Activated CD8-positive, alpha-beta memory T cell treated with anti-CD3 and anti-CD28 coated beads, Interleukin-2, amount 10 ng/mL, durations not matched to agents 7 days and 5 days (primary cell): ENCODE measurements at places on chromosomes 11 and 22. TPM values are rescaled to one million over a fixed set of nuclear protein-coding genes. Genes with fewer than 3 reads are reported as not detected.

GRCh38 chr11:102712137-102712536 lies 6.6 kb upstream of the MMP27 start:
- DNase-seq, result no peak

PVALB gene
- total RNA-seq, result not detected

DNA sequence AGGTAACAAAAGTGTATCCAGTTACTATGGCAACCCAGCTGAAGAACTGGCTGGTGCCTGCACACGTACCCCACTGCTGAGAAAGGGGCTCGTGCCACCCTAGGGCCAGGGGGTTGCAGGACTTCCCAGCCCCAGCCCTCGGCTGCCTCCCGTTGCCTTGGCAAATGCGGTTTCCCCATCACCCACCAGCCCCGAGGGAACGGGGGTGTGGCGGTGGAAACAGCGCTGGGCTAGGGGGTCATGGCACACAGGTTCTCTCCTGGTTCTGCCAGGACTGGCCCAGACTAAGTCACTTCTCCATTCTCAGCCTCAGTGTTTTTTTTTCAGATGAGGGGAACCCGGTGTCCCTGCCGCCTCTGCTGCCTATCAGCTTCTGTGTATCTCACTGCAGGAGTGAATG lies 27.9 kb downstream of the PHF21B start:
- no peak for DNase-seq

SYCE3 gene
- 0.76 TPM for total RNA-seq

DNA sequence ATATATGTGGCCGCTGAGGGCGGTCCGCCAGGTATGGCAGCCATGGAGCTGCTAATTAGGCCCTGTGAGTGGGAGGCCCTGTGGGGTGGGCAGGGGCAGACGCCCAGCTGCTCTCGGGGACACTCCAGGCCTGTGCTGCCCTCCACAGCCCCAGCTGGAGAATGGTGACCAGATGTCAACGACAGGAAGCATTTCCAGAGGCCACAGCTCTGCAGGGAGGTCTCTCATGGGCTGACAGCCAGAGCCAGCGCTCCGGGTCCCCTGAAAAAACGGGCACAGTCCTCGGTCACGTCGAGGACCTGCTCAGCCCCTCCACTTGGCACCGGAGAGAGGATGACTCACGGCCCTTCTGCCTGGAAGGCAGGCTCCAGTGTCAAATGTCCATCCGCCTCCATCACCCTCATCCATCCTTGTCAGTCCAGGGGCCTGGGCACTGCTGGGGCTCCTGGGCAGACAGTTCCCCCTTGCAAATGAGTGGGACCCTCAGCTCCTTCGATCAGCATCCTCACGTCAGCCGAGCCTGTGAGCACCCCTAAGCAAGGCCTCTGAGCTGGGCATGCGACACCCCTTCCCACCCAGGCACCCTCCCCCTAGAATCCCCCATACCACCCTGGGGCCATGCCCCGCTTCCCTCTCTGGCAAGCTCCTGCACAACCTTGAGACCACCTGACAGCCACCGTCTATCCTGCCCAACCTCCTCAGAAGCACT lies 1.9 kb downstream of the BID start:
- DNase-seq, result no peak

- DNase-seq, result no peak
Observed at GRCh38 chr22:21095773-21096107, 50.0 kb downstream of the LRRC74B start.

GRCh38 chr11:61837411-61838005 lies 9.4 kb downstream of the FADS2 start:
- no peak for DNase-seq

PGR gene
- total RNA-seq, result not detected

GRCh38 chr11:120883404-120884080 lies 140.4 kb upstream of the TBCEL start:
- DNase-seq, result no peak

SLC16A8 gene
- not detected for total RNA-seq

DNA sequence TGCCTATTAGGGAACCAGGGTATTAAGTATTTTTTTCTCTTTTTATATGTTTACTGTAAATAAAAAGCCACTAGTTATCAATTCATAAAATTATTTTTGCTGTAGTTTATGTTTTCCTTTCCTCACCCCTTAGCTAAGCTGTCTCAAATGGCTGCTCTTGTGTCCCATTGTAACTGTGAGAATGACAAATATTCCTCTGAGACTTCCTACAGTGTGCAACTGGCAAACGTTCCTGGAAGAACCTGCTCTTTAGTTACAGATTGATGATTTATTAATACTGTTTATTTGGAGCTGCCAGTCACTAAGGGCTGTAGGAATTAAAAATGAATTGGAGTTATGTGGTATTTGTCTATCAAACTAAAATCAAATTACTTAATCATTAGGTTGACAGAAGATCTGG lies 675.4 kb upstream of the ARHGAP42 start:
- no peak for DNase-seq

DNA sequence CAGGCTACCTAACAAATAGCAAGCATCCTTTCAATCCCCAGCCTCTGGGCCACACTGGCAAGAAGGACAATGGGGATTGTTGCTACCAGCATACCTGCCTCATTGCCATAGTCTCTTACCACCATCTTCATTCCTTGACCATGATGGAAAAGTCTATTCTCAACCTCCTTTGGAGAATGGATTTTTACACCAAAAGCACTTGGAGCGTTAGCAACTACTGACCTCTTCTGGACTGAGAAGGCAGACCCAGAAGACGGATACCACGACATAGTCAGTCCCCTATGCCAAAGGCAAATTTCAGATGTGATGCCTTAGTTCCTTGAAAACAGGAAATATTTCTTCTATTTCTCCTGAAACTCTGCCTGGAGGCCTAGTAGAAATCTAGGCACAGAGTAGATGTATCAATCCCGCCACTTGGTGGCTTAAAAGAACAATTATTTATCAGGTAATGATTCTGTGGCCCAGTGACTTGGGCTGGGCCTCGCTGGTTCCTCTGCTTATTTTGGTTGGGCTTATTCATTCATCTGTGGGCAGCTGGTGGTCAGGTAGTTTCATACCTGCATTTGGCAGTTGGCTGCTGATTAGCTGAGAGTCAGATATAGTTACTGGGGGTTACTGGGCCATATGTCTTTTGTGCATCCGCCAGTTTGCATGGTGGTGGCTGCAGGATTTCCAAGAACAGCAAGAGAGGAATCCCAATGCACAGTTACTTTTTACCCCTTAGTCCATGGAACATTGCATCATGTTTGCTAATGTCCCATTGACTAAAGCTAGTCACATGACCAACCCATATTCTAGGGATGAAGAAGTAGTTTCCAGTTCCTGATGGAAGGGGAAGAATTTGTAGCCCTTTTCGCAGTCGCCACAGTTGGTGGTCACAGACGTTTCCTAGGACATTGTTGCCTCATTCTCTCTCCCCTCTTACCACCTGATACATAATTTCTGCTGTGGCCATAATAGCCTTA lies 75.2 kb downstream of the DHCR7 start:
- DNase-seq, result no peak

- no peak for DNase-seq
Observed at GRCh38 chr11:36271794-36272407, 17.3 kb downstream of the COMMD9 start.

DNA sequence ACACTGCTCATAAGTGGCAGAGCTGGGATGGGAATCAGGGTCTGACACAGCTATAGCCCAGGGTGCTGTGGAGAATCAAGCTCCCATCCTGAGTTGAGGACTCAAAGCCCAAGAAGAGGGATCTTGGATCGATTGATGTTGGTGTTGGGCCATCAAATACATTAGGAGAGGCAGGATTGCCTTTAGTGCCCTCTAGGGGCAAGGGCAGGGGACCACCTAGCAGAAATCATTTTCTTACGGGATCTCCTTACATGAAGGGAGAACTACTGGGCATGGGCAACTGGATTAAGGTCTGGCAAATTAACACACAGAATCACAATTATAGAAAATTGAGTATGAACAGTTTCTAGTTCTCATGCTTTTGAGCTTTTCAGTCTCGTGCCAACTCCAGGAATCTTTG lies 24.9 kb upstream of the EMSY start:
- no peak for DNase-seq

GRCh38 chr22:36065462-36065774 lies 36.8 kb upstream of the RBFOX2 start:
- no peak for DNase-seq

CCDC34 gene
- 19.2 TPM for total RNA-seq

- no peak for DNase-seq
Observed at GRCh38 chr11:13686776-13687175, 18.3 kb downstream of the FAR1 start.

DNA sequence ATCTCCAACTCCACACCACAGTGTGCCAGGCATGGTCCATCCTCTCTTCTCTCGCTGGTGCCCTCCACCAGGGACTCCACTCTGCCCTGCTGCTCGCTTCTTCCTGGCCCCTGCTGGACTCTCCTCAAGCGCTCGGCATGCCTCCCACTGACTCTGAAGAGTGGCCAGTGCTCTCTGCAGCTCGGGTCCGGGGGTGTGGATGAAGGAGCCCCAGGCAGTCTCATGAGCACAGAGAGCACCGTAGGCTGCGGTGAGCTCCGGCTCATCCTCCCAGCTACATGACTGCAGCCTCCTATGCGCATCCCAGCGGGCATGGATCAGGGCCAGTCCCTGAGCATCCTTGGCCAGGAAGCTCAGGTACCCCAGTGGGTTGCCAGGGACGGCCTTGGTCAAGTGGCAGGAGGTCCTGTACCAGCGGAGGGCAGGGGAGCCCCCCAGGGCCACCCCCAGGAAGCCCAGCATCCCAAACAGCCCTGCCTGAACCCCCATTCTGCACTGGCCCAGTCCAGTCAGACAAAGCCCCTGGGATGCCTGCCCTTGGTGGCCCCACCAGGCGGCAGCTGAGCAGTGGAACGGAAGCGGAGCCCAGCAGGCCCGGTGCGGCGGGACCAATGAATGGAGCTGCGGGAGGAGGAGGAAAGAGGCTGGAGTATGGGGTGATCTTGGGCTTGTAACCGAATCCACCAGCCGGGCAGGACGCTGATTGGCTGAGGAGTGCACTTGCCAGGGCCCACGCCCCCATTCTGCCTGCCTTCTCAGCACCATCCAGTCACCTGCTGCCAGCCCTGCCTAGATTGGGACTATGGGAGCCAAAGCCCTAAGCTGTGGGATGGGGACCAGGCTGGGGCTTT lies at the start of gene PLA2G3:
Gene PLA2G3 (minus strand): TSS at position 643 of the 851 bp plus-strand sequence. CDS start 154 bp downstream, at position 489.
- DNase-seq, result no peak

DNA sequence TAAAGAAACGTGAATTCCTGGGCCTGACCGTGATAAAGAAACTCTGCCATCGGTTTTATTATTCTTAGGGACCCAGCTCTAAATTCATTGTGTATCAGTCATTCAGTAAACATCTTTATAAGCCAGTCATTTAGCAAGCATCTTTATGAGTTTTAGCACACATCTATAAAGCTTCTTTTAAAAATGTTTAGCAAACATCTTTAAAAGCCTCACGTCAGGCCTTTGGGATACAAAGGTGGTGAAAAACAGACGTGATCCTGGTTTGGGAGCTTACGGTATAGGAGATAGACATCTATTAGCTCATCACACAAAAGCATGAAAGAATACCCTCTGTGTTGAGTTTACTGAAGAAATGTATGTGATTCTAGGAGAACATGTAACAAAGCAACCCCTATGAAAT lies 320.2 kb downstream of the LARGE1 start:
- no peak for DNase-seq

APOA5 gene
- not detected for total RNA-seq

GRCh38 chr11:27230192-27230572 lies 132.8 kb downstream of the CCDC34 start:
- no peak for DNase-seq

DNA sequence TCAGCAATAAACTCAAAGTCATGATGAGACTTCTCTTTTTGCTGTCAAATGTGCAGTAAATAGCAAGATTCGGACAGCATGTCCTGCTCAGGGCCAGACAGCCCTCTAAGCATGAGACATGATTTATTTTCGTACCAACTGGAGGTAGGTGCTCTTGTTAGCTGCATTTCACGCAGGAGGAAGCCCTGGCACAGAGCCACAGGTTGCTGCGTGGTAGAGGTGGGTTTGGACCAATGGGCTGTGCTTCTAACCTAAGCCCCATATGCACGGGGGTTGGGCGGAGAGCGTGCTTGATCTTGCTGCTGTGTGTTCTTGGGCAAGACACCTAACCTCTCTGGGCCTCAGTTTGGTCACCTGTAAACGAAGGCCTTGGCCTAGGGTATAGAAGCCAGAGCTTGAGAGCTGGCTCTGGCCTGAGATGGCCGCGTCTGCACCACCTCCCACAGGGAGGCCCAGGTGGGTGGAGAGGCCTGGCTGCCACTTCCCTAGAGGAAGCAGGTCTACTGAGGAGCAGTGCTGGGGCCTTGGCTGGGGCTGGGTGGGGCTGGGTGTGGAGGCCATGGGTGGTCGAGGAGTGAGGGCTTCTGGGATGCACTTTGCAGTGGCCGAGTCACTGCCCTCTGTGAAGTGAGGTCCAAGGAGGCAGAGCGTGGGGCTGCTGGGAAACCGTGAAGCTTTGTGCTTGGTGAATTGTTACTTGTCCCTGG lies 38.5 kb upstream of the GRAMD4 start:
- DNase-seq, result no peak

P4HA3 gene
- not detected for total RNA-seq

BTG4 gene
- total RNA-seq, result 0.30 TPM
